ENCODE measurements at places on chromosomes 11 and 22.

GRCh38 chr22:29426476-29426875, 11.9 kb upstream of the RFPL1 start:
- no peak for DNase-seq

DNA sequence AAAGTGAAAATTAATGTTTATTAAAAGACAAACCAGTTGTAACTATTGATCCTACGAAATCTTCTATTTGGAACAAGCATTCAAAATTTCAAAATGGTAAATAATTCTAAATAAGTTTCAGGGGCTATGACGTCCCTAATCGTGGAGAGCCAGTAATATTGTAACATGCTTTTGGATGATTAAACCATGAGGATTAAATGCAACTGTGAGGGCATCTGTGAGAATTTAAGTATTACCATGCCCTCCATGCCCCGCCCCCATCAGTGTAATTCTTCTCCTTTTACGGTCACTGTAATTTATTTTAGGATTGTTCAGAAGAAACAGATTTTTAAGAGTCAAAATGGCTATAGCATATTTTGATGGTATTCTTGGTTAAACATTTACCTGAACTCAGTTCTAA, 133.2 kb downstream of the APOL5 start:
- no peak for DNase-seq

GRCh38 chr11:76709756-76710155, 39.2 kb upstream of the LRRC32 start:
- DNase-seq: no peak

GRCh38 chr22:43407591-43407990, 4.2 kb upstream of the MPPED1 start:
- DNase-seq: no peak
